ENCODE measurements at places on chromosomes 4 and X.

DNA sequence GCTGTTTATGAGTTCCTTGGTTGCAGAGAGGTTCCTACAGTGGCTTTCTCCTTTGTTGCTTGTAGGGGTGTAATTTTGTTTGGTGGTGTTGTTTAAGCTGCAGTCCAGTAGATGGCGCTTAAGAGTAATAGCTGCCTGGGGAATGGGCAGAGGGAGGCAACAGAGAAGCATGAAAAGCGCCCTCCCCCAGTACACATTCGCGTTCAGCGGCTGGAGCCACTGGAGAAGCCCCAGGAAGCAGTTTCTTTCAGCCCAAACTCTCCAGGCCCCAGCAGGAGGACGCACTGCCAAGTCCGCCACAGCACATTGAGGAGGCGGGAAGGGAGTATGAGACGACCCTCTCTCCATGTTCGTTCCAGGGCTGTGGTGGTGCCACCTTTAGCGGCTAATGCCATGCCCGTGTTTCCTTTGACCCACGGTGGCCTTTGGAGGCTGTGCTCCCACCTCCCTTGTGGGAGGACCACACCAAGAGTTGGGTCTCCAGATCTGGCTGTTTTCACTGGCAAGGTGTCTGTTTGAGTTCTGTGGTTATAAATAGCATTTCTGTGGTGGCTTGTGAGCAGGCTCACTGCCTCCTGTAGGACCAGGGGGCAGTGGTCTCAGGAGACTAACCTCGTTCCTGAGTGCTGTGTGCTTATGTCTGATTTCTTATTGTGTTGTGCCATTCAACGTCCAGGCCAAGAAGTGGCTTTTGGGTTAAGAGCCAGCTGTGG lies 252.3 kb downstream of the ARHGAP10 start:
- DNase-seq, result no peak

- DNase-seq, result no peak
These were observed 22.5 kb downstream of the RXFP1 start for GRCh38 chr4:158544141-158544540.

DNA sequence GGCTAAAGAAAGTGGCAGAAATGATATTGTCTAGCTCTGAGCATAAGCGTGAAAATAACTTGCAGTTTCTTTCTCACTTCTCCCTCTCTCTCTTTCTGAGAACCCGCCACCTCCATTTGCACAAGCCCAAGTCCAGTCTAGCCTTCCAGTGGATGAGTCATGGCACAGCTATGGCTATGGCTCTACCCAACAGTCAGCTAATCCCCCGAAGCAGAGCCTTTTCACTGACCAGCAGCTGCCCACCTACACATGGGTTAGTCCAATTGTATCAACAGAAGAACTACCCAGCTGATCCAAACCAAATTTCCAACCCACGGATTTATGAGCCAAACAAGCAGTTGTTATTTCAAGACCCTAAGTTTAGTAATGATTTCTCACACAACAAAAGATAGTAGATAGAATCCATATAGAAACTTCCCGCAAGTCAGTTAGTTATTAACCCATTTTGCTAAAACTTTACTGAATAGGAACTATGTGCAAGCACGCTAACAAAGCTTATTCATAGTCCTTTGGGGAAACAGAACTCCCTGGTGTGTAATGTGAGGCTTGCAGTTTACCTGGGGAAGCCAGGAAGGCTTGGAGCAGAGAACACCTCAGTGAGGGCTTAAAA lies 282.3 kb downstream of the INPP4B start:
- no peak for DNase-seq

DNA sequence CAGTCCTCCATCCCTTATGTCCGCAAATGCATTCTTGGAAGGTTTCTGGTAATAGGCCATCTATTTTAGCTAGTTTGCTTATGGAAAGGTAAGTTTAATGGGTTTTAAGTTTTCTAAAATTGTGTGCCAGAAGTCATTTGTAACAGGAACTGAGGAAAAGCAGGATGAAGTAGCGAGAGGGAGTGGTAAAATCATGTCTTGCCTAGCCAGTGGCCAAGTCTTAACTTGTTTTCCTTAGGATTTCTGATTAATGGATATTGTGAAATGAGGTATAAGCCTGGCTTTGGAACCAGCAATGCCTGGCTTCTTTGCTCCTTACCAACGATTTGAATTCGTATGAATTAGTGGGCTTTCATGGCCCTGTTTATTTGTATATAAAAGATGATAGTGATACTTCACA lies 7.3 kb downstream of the SEC24B start:
- no peak for DNase-seq

GRCh38 chrX:45743081-45743533 lies 542.4 kb upstream of the DIPK2B start:
- DNase-seq, result no peak

DNA sequence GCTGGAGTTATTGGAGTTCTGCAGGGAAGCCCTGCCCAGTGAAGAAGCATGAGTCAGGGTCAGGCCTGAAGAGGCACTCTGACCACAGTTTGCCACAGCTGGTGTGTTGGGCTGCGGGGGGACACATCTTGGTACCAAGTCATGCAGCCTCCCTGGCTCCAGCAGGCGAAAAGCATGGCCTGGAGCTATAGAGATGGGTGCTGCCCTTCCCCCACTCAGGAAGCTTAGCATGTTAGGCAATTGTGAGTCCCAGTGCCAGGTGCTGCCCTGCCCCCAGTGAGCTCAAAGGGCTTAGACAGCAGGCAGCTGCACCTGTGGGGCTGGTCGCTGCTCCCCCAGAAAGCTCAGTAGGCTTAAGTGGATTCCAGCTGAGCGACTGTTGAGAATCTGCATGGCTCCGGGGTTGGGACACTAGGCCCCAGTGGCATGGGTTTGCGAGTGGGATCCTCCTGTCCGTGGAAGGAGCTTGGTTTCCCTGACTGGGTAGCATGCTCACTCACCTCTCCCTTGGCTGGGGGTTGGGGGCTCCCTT lies 755.5 kb downstream of the GLUD2 start:
- DNase-seq, result no peak

GRCh38 chr4:185566972-185567371 lies 31.7 kb upstream of the PDLIM3 start:
- no peak for DNase-seq

- DNase-seq, result no peak
These were observed at the start of gene DUSP9 for GRCh38 chrX:153646620-153647373. DUSP9 (plus strand) TSS chrX:153647203; CDS start chrX:153647954, 751 bp downstream.

DNA sequence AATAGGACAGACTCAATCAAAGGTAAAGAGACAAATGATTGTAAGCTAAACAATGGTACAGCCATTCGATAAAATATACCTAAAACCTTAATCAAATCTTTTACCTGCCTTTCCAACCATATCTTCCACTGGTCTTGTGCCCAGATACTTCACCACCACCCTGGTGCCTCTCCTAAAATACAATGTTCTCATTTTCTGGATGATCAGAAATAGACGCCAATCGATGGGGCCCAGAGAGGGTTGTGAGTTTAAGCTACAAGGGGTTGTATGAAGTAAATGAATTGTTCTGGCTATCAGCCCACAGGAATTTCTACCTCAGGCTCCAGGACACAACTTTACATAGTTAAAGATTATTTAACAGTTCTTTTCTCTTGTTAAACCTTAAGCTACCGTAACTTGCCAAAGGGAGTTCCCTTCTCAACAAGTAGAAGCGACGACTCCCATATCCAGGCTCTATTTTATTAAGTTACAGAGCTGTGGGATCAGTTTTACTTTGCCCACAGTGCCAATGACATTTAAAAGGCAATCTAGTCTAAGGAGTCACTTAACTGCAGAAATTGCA lies 99.1 kb downstream of the CHRNA9 start:
- DNase-seq, result no peak

GRCh38 chr4:87807402-87807801 lies 8.0 kb downstream of the IBSP start:
- no peak for DNase-seq

- DNase-seq, result no peak
These were observed 303.0 kb downstream of the EPHA5 start for GRCh38 chr4:65367306-65367705.

DNA sequence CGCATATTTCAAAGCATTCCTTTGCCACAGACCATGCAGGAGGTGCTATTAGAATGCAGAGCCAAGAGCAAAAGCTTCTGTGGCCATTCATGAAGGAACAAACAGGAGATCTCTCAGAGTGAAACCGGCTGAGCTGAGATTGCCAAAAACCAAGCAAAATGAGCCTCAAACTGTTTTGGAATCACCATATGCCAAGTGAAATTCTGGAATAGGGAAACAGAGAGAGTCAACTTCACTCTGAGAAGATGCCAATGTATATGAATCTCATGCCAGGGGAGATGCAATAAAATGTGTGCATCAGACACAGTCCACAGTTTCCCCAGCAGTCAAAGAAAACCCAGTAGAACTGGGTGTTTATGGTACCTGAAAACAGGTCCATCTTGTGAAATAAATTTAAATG lies 42.3 kb downstream of the SRPX start:
- no peak for DNase-seq

- no peak for DNase-seq
These were observed 605.1 kb downstream of the PCDH18 start for GRCh38 chr4:136927172-136927571.

GRCh38 chrX:106932492-106932923 lies 12.3 kb downstream of the CLDN2 start:
- no peak for DNase-seq

GRCh38 chrX:150219374-150220185 lies 143.5 kb upstream of the MAMLD1 start:
- no peak for DNase-seq

GRCh38 chr4:27592738-27593137 lies 732.1 kb downstream of the STIM2 start:
- DNase-seq, result no peak

GRCh38 chr4:10182446-10183424 lies 66.1 kb upstream of the WDR1 start:
- DNase-seq, result no peak

DNA sequence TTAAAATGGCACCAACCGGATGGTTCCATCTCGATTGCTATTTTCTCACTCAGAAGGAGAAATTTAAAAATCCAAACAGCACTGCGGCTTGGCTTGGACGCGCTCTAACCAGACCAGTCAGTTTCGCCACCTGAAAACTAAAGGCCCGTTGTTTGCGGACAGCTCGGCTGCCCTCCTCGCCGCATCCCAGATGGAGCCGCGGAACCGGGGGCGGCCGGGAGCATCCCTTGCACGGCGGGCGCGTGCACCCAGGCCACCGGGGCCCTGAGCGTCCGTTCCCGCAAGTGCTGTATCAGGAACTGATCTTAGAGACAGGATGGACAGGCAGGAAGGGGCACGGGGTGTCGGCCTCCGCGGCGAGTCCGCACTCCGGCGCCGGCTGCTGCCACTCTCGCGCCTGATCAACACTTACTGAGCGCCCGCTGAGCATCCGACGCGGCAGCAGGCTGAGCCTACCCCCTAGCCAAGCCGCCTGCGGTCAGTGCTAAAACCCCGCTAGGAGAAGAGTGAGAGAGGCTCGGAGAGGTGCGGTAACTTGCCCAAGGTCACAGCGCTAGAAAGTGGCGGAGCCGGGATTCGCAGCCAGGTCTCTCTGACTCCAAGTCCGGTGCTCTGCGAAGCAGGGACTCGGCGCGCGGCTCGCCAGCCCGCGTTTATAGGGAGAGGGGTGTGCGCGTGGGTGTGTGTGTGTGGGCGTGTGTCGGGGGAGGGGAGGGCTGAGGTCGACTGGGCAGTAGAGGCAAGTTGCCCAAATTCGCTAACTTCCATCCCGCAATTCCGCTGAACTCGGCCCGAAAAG lies at the start of gene CITED1:
Gene CITED1, minus strand, starts transcription at position 629 of the 799 bp plus-strand sequence. CDS start 3,045 bp downstream, outside the sequence.
- DNase-seq, result no peak

DNA sequence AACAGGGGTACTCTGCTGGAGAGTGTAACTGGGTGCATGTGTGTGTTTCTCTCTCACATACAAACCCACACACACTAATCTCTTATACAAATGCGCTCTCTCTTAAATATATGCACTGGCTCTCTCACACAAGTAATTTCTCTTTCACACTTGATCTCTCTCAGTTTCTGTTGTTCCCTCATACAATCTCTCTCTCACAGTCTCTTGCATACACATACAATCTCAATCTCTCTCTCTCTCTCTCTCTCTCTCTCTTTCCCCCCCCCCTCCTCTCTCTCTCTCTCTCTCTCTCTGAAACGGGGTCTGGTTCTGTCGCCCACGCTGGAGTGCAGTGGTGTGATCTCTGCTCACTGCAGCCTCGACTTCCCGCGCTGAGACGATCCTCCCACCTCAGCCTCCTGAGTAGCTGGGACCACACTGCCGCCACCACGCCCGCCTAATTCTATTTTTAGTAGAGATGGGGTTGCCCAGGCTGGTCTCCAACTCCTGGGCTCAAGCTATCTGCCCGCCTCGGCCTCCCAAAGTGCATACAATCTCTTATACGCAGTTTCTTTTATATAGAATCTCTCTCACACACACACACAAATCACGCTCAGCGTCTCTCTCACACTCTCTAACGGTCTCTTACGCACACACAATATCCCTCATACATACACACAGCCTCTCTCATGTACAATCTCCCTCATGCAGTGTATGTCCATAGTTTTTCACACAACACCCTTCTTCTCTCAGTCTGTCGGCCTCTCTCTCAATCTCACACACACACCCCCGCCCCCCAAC lies 518 bp upstream of the FAM241A start:
- peak; percentile 36 for DNase-seq

- no peak for DNase-seq
These were observed 170.2 kb downstream of the FAT4 start for GRCh38 chr4:125484912-125485311.

GRCh38 chrX:45515262-45516215 lies 314.9 kb upstream of the DIPK2B start:
- DNase-seq, result peak; percentile 17

DNA sequence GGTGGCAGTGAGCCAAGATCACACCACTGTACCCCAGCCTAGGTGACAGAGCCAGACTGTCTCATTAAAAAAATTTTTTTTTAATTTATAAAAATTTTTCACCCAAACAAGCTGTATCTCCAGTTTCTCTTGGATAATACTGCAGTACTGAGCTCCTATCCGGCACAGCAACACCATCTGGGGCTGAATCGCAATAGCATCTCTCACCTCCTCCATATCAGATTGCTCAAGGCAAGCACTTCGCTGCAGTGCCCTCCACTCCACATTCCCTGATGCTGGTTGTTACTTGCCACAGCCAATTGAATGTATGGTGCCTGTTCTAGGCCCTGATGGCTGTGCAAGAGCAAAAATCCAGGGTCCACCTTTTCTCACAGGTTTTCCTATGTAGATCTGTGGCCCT lies 69.3 kb upstream of the FAM241A start:
- DNase-seq, result no peak

DNA sequence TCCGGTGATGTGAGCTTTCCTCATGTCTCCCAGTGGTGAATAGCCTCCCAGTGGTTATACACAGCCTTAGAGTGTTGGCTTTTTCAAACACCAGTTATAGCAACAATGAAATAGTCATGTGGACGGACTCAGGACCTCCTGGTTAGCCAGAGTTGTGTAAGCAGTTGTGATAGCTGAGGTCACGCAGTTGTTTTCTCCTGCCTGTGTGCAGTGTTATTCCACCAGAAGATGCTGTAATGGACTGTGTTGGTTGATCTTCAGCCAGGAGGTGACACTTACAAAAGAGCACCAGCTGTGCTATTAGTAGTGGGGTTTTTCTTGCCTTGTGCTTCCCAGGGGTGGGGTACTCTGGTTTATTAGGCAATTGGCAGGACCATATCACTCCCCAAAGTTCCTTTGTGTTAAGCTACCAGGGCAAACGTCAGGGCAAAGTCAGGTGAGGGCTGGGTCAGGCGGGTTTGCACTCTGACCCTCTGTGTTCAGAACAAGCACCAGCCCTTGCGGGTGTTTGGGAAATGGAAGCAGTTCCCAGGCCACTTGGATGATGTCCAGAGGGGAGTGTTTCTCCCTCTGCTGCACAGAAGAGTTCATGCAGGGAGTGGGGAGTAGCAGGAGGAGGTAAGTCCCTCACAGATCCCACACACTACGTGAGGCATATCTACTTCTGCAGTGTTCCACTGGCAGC lies 252.6 kb downstream of the TMEM47 start:
- DNase-seq, result no peak
